ENCODE measurements at places on chromosomes 16 and 17.

DNA sequence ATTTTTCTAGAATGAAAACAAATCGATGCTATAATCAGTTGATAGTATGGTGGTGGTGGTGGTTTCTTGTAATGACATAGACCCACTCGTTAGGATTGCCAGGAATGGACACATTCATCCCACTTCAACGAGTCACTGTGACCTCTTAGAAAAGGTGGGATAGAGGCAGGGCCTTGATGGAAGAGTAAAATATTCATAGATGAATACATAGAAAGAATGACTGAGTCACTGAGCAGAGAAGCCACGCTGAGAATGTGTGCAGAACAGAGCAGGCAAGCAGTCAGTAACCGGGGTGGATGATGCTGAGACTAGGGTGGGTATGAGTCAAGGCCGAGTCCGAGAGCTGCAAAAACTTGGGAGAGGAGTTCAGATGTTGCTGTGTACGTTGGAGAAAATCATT is 129.9 kb downstream of the PITPNC1 start:
- no peak for DNase-seq
- no peaks in the 10 kb centered on the region for H3K4me1 ChIP-seq
- no peak overlapping the region for H3K27ac ChIP-seq
- H3K4me3 ChIP-seq, result no peak overlapping the region
- H3K27me3 ChIP-seq, result no peaks in the 10 kb centered on the region
- H3K36me3 ChIP-seq, result no peaks in the 10 kb centered on the region

GRCh38 chr16:918068-918467 is 52.7 kb downstream of the LMF1 start:
- no peaks in the 10 kb centered on the region for H3K27me3 ChIP-seq
- no peaks in the 10 kb centered on the region for H3K36me3 ChIP-seq
- H3K27ac ChIP-seq, result no peak overlapping the region

- H3K4me1 ChIP-seq, result no peaks in the 10 kb centered on the region
- peaks cover 5% of the 10 kb centered on the region for H3K27me3 ChIP-seq
- no peak overlapping the region for H3K4me3 ChIP-seq
- H3K36me3 ChIP-seq, result no peaks in the 10 kb centered on the region
- H3K27ac ChIP-seq, result no peak overlapping the region
These were observed 60.1 kb upstream of the CNEP1R1 start for GRCh38 chr16:49964973-49965372.

DNA sequence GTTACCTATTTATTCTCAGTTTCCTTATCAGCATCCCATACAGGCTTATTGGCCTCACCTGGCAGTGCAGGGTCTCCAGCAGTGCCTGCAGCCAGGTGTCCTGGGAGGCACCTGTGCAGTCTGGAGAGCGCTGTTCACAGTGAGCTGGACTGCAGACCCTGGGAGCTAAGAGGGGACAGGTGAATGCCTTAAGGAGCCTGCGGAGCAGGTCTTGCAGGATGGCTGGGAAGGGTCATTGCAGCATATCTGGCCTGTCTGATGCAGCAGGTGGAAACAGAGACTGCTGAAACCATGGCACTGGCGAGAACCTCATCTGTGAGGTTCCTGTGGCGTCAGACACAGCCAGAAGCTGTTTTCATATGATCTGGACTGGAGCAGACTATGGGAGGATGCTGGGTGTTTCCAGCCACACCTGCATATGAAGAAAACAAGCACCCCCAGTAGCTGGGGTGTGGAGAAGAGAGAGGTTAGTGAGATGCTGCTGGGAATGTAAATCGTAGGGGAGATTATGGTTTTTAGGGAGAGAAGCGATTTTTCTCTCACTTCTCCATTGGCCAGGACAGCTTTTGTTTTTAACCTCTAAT is 77.0 kb downstream of the NTN1 start:
- H3K4me1 ChIP-seq, result no peaks in the 10 kb centered on the region
- DNase-seq, result no peak
- peaks cover 28% of the 10 kb centered on the region for H3K27me3 ChIP-seq

DNA sequence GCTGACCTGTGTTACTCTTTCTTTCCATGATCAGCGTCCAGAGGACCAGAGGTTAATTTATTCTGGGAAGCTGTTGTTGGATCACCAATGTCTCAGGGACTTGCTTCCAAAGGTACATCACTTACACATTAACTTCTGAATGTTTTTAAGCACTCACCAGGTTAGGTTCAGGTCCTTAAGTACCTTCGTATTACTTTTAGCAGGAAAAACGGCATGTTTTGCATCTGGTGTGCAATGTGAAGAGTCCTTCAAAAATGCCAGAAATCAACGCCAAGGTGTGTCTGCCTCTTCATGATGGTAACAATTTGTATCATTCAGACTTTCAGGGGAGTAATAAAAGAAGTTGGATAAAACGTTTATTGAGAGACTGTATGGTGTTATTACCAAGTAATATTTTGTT is 3.3 kb downstream of the HERPUD1 start:
- peaks cover 32% of the 10 kb centered on the region for H3K4me1 ChIP-seq
- H3K27ac ChIP-seq, result no peak overlapping the region
- no peak for DNase-seq

DNA sequence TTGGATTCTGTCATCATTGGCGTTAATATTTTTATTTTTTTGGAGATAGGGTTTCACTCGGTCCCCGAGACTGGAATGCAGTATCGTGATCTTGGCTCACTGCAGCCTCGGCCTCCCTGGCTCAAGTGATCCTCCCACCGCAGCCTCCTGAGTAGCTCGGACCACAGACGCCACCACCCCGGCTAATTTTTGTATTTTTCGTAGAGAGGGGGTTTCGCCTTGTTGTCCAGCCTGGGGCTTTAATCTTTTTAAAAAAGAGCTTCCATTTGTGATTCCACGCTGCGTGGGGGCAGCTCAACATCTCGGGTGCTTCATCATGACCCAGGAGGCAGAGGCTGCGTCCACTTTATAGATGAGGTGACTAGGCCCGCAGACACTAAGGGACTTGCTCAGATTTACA is 1.5 kb downstream of the BANP start:
- H3K4me3 ChIP-seq, result peak overlapping the region; percentile 94
- peaks cover 10% of the 10 kb centered on the region for H3K36me3 ChIP-seq
- H3K27me3 ChIP-seq, result no peaks in the 10 kb centered on the region

- no peaks in the 10 kb centered on the region for H3K27me3 ChIP-seq
- H3K4me3 ChIP-seq, result no peak overlapping the region
These were observed 331.3 kb upstream of the EEF2KMT start for GRCh38 chr16:5428932-5429331.

- DNase-seq, result no peak
- H3K4me3 ChIP-seq, result no peak overlapping the region
- no peaks in the 10 kb centered on the region for H3K4me1 ChIP-seq
- no peaks in the 10 kb centered on the region for H3K27me3 ChIP-seq
- no peaks in the 10 kb centered on the region for H3K36me3 ChIP-seq
- H3K27ac ChIP-seq, result no peak overlapping the region
These were observed 213.2 kb downstream of the C16orf78 start for GRCh38 chr16:49586466-49587450.

DNA sequence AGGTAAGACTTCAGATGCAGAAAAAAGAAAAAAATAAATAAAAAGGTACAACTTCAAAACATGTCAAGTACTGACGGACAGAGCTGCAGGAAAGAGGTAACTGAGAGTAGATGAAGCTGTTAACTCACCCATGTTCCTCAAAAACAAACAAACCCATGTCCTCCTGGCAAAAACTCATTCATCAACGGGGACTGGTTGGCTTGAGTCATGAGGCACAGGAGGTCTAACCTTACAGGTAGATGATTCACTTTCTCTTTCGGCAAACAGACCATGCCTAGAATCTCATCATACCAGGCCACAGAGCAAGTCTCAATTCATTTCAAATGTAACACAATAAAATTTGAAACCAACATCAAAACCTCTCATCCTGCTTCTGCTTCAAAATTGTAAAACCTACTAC is 12.3 kb upstream of the FASN start:
- H3K4me1 ChIP-seq, result peaks cover 11% of the 10 kb centered on the region
- no peaks in the 10 kb centered on the region for H3K27me3 ChIP-seq
- peaks cover 17% of the 10 kb centered on the region for H3K36me3 ChIP-seq
- H3K27ac ChIP-seq, result no peak overlapping the region
- no peak overlapping the region for H3K4me3 ChIP-seq
- no peak for DNase-seq

GRCh38 chr16:17212606-17213005 is 258.2 kb downstream of the XYLT1 start:
- H3K27ac ChIP-seq, result no peak overlapping the region
- no peaks in the 10 kb centered on the region for H3K4me1 ChIP-seq
- DNase-seq, result no peak
- no peak overlapping the region for H3K4me3 ChIP-seq
- H3K36me3 ChIP-seq, result no peaks in the 10 kb centered on the region

Data from SK-N-SH (cell line).